ENCODE measurements at places on chromosomes 12 and 14.
A peak's percentile ranks its signal among the peaks of the same experiment; 100 is the strongest.

- DNase-seq: no peak
These were observed 114.8 kb downstream of the PLXNC1 start for GRCh38 chr12:94263011-94263811.

DNA sequence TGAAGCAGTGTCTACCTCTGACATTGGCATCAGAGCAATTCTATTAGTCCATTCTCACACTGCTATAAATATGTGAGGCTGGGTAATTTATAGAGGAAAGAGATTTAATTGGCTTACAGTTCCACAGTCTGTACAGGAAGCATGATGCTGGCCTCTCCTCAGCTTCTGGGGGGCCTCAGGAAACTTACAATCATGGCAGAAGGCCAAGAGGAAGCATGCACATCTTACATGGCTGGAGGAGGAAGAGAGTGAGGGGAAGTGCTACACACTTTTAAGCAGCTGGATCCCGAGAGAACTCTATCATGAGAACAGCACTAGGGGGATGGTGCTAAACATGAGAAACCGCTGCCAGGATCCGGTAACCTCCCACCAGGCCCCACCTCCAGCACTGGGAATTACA lies 25.7 kb upstream of the SEL1L start:
- DNase-seq: no peak

DNA sequence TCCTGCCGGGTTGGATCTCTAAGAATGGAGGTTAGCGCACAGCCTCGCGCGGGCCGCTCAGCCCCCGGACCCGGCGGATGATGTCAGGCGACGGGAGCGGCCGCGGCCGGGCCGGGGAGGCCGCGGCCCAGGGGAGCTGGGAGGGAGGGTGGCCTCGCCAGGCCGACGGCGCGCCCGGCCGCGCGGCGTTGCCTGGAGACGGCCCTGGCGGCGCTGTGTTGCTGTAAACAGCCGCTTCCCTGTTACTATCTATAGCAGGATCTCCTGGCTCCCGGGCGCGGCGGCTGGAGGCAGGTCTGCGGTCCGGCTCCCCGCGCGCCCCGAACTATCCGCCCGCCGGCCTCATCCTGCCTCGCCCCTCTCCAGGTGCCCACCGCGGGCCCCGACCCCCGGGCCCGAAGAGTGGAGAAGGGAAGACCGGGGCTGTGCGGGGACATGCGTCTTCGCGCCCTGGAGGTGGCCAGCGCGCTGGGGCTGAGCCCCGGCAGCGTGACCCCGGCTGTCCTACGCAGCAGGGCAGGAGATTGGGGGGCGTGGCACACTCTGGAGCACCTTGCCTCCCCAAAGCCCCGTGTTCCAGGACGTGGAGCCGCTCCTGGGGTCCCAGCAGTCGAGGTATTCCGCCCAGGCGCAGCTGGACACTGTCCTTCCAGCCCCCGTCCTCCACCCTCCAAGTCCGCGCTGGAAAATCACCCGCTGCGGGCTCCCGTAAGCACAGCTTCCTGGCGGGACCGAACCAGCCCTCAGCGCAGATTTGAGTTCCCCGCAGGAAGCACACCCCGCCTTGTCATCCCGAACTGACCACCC lies 1.4 kb upstream of the FOS start:
- peak; percentile 85 for DNase-seq

- no peak for DNase-seq
These were observed 11.1 kb downstream of the DCN start for GRCh38 chr12:91171476-91171875.

- DNase-seq: no peak
These were observed 210.6 kb upstream of the RTL1 start for GRCh38 chr14:101113835-101114725.

GRCh38 chr14:51547260-51547659 lies 104.5 kb upstream of the FRMD6 start:
- no peak for DNase-seq

DNA sequence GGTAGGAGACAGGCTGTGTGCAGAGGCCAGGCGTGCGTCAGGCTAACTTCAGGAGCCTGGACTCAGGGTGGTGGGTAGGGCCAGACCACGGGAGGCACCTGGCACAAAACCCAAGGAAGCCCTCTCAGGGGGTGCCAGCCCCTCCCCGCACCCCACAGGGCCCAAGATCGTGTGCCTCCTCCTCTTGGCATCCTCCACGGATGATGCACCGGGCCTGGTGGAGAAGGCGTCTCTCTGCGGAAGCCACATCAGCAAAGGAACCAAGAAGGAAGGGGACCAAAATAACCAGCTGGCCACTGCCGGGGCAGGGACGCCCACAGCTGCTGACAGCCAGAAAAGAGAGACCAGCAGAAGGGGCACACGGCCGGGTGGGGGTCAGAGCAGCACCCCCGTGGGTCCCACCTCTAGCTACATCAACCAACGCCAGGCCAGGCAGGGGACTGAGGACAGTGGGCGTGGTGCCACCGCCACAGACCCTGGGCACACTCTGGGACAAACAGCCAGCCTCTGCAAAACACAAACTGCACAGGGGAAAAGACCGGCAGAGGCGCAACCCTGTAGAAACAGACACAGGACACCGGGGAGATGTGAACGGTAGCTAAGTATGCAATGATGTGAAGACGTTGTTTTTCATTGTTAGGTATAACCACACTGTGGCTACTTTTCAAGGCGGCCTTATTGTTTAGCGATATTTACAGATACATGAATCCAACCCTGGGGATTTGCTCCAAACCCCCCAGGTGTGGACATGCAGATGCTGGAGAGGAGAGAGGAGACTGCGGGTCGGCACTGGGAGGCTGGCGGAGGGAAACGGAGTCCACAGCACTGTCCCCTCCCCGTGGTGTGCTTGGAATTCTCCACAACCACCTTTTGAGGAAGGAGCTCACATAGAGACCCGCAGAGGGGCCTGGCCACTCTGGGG lies 26.1 kb upstream of the C14orf180 start:
- DNase-seq: no peak

GRCh38 chr12:104677441-104678089 lies 220.8 kb downstream of the CHST11 start:
- no peak for DNase-seq

GRCh38 chr12:96701856-96702255 lies 205.2 kb upstream of the NEDD1 start:
- no peak for DNase-seq

DNA sequence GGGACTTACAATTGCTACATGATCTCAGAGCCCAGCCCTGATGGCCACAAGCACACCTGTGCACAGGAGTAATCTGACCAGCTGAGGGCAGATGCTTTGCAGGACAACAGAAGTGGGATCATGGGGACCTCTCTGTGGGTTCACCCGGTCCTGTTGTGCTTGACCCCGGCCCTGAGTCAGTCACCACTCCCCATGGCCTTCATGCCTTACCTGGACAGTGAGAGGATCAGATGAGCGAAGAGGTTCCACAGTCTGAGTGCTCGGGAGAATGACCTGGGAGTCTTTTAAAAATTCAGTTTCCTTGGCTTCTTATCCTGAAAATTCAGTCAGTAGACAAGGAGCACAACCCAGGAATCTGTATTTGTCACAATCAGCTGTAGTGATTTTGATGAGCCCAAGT lies 88.1 kb downstream of the NTF3 start:
- DNase-seq: no peak

- no peak for DNase-seq
These were observed 151.1 kb downstream of the DPF3 start for GRCh38 chr14:72742838-72743195.

- DNase-seq: no peak
These were observed 15.3 kb downstream of the PDE3A start for GRCh38 chr12:20383612-20384011.

DNA sequence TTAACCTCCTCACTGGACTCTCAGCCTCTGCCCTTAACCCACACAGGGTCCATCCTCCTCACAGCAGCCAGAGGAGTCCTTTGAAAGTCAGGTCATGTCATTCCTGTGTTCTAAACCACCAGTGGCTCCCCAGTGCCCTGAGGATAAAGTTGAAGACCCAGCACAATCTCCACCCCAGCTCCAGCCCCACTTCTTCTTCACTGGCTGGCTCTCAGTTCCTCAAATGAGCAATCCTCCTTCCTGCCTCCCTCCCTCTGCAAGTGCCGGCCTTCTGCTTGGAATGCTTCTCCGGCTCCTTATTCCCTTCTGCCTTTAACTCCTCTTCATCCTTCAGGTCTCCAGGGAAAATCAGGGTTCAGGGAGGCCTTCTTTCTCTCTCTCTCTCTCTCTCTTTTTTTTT lies 32.0 kb upstream of the SPPL3 start:
- peak; percentile 21 for DNase-seq

DNA sequence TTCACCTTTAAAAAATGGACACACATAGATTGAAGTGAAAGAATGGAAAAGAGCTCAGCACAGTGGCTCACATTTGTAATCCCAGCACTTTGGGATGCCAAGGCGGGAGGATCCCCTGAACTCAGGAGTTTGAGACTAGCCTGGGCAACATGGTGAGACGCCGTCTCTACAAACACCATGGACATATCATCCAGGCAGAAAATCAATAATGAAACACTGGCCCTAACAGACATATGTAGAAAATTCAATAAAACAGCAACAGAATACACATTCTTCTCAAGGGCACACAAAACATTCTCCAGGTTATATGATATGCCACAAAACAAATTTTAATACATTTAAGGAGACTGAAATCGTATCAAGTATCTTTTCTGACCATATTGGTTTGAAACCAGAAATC lies 7.4 kb downstream of the WASHC3 start:
- DNase-seq: no peak

DNA sequence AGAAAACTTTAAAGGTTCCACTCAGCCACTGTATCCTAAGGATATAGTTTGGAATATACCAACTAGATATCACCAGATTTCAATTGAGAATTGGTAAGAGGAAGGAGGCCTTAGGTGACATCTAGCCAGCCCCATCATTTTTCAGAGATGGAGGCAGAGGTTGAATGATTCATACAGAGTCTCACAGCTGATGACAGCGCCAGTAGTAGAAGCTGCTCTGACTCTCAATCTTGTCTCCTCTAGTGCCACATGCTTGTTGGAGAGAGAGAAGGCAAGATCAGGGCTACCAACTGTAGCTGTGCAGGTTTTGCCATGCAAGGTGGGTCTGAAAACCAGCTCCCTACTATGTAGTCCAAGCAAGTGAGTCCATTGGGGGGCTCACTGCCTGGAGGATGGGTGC lies 6.1 kb downstream of the FRMD6 start:
- no peak for DNase-seq

DNA sequence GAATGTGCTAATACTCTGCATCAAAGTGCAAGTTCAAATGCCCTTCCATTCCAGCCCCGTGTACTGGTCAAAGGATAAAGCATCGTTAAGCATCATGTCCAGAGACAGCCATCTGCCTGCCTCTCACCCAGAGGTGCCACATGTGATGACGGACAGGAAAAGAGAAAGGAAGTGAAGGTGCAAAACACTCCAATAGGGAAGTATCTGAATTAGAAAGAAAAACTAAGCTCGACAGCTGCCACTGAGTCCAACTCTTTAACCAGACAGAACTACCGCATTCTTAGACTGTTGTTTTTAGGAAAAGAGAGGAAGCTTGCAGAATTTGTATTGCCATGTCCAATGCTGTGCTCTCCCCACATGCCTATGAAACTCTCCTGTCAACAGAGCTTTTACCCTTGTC lies 465.0 kb upstream of the SOX5 start:
- no peak for DNase-seq

DNA sequence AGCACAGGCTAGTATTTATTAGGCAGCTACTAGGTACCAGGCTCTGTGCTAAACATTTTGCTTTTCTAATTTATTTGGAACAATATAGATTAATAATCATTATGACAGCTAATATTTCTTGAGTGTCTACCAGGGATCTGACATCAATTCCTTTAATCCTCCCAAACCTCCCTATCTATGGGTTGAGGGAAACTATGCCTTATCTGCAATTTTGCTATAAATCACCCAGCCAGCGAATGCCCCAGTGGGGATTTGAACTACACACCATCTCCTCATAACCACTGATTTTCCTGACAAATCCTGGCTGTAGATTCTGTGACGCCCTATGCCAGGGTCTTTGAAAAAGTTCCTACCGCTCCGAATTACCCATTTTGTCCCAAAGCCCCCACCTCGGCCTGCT lies 21.4 kb upstream of the PLEKHG3 start:
- DNase-seq: no peak

DNA sequence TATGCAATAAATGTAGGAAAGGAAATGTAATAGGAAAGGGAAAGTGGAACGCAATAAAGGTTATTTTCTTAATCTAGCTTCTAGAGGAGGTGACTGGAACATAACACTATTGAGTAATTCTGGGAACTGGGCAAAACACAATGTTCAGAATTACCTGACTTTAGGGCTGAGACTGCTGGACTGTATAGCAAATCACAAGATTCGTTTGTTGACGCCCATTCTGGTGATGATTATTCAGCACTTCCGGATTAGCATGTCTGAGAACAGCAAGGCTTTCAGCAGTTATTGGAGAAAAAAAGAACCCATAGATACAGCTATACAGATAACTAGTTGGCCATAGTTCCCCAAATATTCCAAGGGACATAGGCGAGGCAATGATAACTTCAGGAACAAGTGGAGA lies 2.3 kb upstream of the KLRD1 start:
- DNase-seq: no peak

DNA sequence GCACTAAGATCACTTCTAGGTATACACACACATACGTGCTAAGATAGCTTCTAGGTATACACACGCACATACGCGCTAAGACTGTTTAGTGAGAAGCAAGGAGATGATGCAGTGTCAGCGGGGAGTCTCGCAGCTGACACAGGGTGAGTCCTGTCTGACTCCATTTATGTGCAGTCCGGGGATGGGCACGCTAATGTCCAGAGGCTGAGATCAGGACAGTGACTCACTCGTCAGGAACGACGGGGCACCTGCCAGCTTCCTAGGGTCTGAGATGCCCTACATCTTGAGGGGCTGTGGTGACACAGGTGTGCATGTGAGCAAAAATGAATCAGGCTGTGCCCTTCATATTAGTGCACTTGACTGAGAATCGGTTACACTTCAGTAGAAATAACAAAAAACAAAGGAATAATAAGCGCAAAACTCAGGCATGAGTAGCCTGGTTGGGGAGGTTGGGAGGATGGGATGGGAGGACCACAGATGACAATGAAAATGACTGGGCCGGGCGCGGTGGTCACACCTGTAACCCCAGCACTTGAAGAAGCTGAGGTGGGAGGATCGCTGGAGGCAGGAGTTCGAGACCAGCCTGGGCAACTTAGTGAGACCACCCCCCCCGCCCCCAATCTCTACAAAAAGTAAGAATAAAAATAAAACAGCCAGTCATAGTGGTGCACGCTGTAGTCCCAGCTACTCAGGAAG lies 29.1 kb upstream of the ULK1 start:
- DNase-seq: no peak
